ENCODE measurements at places on chromosomes 3 and 15. TPM values are rescaled to one million over a fixed set of nuclear protein-coding genes. Genes with fewer than 3 reads are reported as not detected.

Gene MEX3B
- total RNA-seq: 2.0 TPM

Gene EPHA3
- under 0.01 TPM for total RNA-seq

Gene GADL1
- total RNA-seq: under 0.01 TPM

Gene DHX36
- 38.6 TPM for total RNA-seq

Gene SLC6A11
- total RNA-seq: not detected

Gene SPESP1
- total RNA-seq: 8.8 TPM

Gene ALDH1L1
- total RNA-seq: not detected

Gene HRG
- total RNA-seq: not detected

Gene DNAJA4
- 2.0 TPM for total RNA-seq

Gene VEPH1
- 35.4 TPM for total RNA-seq

All from subcutaneous preadipocyte (primary cell).